ENCODE measurements at places on chromosomes 4 and X. TPM values are rescaled to one million over a fixed set of nuclear protein-coding genes. Genes with fewer than 3 reads are reported as not detected.

ADH7 gene
- total RNA-seq: not detected

SEPSECS gene
- 6.7 TPM for total RNA-seq

PAGE4 gene
- not detected for total RNA-seq

DMD gene
- total RNA-seq: 53.5 TPM

DNA sequence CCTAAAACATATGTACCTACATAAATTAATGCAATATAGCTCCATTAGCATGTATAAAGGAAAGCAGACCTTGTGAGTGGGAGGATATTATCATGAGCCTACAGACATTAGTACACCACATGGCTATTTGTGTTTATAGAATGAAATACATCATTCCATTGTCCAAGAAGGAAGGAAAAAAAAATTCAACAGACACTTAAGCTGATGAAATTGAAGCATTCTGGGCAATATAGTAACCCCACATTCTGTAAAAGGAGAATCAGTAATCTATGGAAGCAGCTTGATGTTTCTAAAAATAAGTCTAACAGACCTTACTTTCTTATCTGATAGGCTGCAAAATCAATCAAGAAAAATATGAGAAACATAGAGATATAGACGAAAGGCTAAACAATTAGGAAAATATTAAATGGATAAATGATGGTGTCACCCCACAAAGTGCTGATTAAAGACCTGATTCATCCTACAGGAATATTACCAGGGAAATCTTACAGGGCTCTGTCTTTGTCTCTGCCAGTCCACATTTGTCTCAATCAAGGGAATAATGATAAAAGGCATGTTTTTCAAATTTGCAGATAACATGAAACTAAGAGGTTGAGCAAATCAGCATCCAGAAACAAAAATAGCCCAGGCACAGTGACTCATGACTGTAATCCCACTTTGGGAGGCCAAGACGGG is 76.8 kb downstream of the COMMD8 start:
- H3K4me3 ChIP-seq: no peak overlapping the region
- no peaks in the 10 kb centered on the region for H3K4me1 ChIP-seq

- no peaks in the 10 kb centered on the region for H3K4me1 ChIP-seq
- DNase-seq: no peak
- no peak overlapping the region for H3K27ac ChIP-seq
- no peaks in the 10 kb centered on the region for H3K27me3 ChIP-seq
- H3K36me3 ChIP-seq: no peaks in the 10 kb centered on the region
- no peak overlapping the region for H3K4me3 ChIP-seq
Observed at GRCh38 chr4:101464596-101464995, 117.3 kb upstream of the PPP3CA start.

DNA sequence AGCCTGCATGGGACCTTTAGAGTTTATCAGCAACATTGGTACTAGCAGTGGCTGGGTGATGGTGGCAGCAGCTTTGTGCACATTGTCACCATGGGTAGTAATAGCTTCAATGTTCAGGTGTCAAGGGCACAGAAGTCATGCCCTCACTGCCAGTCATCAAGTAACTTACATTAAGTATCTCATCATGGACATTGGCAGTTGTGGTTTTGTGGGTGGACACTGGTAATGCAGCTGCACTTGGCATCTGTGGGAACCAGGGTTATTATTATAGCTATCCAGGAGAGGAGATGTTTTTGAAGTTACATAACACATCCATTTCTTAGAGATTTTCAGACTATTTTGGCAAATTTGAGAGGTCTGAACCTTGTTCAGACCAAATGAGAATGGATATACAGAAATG is 243.2 kb upstream of the NOCT start:
- no peak overlapping the region for H3K4me3 ChIP-seq
- no peaks in the 10 kb centered on the region for H3K4me1 ChIP-seq
- H3K27me3 ChIP-seq: no peaks in the 10 kb centered on the region
- no peak for DNase-seq
- no peaks in the 10 kb centered on the region for H3K36me3 ChIP-seq

DNA sequence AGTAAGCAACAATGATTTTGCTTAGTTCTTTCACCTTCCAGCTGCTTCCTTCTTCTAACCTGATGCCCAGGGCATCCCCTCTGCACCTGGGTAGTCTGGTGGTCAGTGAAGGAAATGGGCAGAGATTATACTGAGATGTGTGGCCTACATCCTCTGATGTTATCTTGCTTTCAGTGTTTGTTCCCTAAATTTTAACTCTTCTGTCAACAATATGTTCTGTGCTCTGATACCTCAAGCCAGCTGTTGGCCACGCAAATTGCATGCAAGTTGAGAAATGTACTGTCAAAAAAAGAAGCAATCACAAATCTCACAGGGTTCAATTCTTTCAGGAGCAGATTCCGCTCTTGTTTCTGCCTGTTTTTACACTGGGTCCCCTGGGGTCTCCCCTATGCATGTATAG is 73.8 kb downstream of the FBXW7 start:
- no peaks in the 10 kb centered on the region for H3K27me3 ChIP-seq
- no peak for DNase-seq
- H3K4me3 ChIP-seq: no peak overlapping the region
- H3K4me1 ChIP-seq: no peaks in the 10 kb centered on the region
- no peaks in the 10 kb centered on the region for H3K36me3 ChIP-seq

DNA sequence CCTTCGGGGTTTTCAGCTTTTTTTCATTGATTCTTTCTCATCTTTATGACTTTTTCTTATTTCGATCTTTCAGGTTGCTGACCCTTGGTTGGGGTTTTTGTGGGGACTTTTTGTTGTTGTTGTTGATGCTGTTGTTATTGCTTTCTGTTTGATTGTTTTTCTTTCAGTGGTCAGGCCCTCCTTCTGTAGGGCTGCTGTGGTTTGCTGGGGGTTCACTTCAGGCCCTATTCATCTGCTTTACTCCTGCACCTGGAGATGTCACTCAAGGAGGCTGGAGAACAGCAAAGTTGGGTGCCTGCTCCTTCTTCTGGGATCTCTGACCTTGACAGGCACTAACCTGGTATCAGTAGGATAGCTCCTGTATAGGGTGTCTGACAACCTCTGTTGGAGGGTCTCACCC is 39.9 kb upstream of the PCDH18 start:
- H3K27ac ChIP-seq: no peak overlapping the region
- no peaks in the 10 kb centered on the region for H3K4me1 ChIP-seq
- no peaks in the 10 kb centered on the region for H3K36me3 ChIP-seq
- no peak overlapping the region for H3K4me3 ChIP-seq
- no peaks in the 10 kb centered on the region for H3K27me3 ChIP-seq

- no peaks in the 10 kb centered on the region for H3K36me3 ChIP-seq
- peaks cover 5% of the 10 kb centered on the region for H3K4me1 ChIP-seq
- no peaks in the 10 kb centered on the region for H3K27me3 ChIP-seq
Observed at GRCh38 chr4:78659264-78659663, 107.7 kb downstream of the ANXA3 start.

- DNase-seq: no peak
- H3K27me3 ChIP-seq: no peaks in the 10 kb centered on the region
- H3K4me3 ChIP-seq: no peak overlapping the region
- peaks cover 9% of the 10 kb centered on the region for H3K4me1 ChIP-seq
Observed at GRCh38 chr4:99863804-99864203, 30.4 kb downstream of the LAMTOR3 start.

GRCh38 chr4:185682236-185682635 is 129.8 kb downstream of the SORBS2 start:
- no peaks in the 10 kb centered on the region for H3K4me1 ChIP-seq
- H3K27me3 ChIP-seq: no peaks in the 10 kb centered on the region
- H3K27ac ChIP-seq: no peak overlapping the region
- DNase-seq: no peak
- H3K4me3 ChIP-seq: no peak overlapping the region

- H3K36me3 ChIP-seq: no peaks in the 10 kb centered on the region
- no peak overlapping the region for H3K4me3 ChIP-seq
- no peak for DNase-seq
- no peaks in the 10 kb centered on the region for H3K4me1 ChIP-seq
Observed at GRCh38 chr4:134762053-134762452, 560.5 kb upstream of the PABPC4L start.

- H3K27me3 ChIP-seq: no peaks in the 10 kb centered on the region
- no peak for DNase-seq
- no peaks in the 10 kb centered on the region for H3K36me3 ChIP-seq
- H3K4me3 ChIP-seq: no peak overlapping the region
- peaks cover 12% of the 10 kb centered on the region for H3K4me1 ChIP-seq
Observed at GRCh38 chr4:164959896-164960295, 17.6 kb downstream of the TRIM61 start.

- no peaks in the 10 kb centered on the region for H3K36me3 ChIP-seq
- H3K27me3 ChIP-seq: no peaks in the 10 kb centered on the region
- no peak overlapping the region for H3K4me3 ChIP-seq
Observed at GRCh38 chrX:63349307-63349706, 1.8 kb downstream of the SPIN4 start.

DNA sequence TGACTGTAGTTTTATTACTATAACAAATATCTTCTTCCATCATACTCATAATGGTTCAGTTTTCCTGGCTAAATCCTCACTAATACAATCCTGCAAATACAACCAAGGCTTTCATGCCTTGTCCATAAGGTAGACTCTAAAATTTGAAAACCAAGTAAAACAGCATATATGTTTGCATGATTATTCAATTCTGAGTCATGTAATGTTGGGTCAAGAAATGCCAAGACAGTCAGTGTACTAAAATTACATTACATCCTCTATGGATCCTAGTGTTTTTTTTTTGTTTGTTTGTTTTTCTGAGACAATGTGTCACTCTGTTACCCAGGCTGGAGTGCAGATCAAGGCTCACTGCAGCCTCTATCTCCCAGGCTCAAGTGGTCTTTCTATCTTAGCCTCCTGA is 38.6 kb upstream of the TEX13D start:
- H3K4me3 ChIP-seq: no peak overlapping the region
- no peak for DNase-seq
- no peaks in the 10 kb centered on the region for H3K36me3 ChIP-seq
- H3K27me3 ChIP-seq: no peaks in the 10 kb centered on the region
- no peak overlapping the region for H3K27ac ChIP-seq

DNA sequence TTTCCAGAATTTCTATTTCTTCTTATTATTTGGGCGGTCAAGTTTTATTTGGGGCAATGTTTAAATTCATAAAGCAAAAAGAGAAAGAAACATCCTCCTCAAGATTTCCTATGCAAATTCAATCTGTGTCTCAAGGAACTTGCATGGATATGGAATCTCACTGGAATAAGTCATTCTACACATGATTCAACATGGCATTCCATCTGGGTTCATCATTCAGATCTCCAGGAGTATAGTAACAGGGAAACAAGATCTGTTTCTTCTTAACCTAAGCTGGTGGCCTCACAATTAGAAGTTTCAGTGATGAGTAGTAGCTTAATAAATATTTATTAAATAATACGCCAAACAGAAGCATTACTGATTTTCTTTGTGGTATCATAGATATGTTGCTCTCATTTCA is 19.8 kb downstream of the KLHL34 start:
- no peaks in the 10 kb centered on the region for H3K36me3 ChIP-seq
- no peaks in the 10 kb centered on the region for H3K4me1 ChIP-seq
- H3K27ac ChIP-seq: no peak overlapping the region
- no peak for DNase-seq
- no peaks in the 10 kb centered on the region for H3K27me3 ChIP-seq

- DNase-seq: no peak
- no peaks in the 10 kb centered on the region for H3K27me3 ChIP-seq
- H3K36me3 ChIP-seq: no peaks in the 10 kb centered on the region
- H3K4me1 ChIP-seq: no peaks in the 10 kb centered on the region
Observed at GRCh38 chr4:82770607-82771006, 28.0 kb downstream of the SCD5 start.

DNA sequence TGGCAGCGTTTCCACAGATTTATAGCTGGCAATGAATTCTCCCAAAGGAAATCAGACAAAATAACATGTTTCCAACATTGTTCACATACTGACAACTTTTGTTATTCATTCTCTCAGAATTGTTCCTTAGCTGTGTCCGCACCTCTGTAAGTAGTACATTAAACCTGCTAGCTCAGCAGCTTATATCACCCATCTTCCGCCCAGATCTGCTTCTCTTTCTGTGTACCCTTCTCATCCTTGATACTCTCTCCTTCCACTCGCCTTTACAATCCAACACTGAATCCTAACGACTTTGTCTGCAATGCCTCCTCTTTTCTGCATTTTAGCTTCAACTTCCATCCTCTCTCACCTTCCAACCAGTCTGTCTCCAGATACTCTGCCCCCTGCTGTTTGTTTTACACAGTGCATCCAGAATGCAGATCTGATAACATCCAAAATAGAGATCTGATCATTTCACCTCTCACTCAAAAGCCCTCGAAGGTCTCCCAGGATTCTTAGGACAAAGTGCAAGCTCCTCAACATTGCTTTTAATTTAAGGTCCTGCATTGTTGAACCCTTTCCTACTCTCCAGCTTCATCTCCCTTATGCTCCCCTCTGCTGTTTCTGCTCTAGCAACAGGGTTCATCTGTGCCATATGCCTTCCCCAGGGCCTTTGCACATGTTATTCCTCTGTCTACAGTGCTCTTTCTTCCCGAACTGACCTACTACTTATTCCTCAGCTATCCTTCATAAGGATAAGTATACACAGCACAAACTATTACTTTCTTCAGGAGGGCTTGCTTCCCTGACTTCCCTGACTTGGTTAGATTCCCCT is 67.3 kb upstream of the VBP1 start:
- no peaks in the 10 kb centered on the region for H3K4me1 ChIP-seq
- no peaks in the 10 kb centered on the region for H3K27me3 ChIP-seq
- H3K27ac ChIP-seq: no peak overlapping the region
- H3K36me3 ChIP-seq: no peaks in the 10 kb centered on the region

GRCh38 chrX:16664626-16665025 is 14.7 kb downstream of the S100G start:
- H3K4me3 ChIP-seq: no peak overlapping the region
- H3K27ac ChIP-seq: no peak overlapping the region
- no peaks in the 10 kb centered on the region for H3K27me3 ChIP-seq
- no peaks in the 10 kb centered on the region for H3K4me1 ChIP-seq

DNA sequence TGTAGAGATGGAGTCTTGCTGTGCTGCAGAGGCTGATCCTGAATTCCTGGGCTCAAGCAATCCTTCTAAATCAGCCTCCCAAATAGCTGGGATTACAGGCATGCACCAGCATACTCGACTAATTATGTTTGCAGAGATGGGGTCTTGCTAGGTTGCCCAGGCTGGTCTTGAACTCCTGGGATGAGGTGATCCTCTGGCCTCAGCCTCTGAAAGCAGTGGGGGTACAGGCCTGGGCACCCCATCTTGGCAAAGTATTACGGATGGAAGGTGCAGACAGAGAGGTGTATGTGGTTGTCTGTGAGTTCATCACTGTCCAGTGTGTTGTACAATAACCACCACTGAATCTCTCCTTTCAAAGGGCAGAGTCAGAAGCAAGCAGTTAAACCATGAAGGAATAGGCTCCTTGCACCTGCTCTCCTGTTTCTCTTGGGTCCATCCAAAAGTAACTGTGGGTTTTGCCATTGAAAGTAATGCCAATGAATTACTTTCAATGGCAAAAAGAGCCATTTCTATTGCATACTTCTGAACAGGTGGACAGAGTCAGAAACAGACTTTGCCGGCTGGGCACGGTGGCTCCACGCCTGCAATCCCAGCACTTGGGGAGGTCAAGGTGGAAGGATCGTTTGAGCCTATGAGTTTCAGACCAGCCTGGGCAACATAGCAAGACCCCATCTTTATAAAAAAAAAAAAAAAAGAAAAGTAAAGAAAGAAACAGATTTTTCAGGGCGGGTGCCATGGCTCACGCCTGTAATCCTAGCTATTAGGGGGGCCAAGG is 7.0 kb upstream of the AKAP17A start:
- no peaks in the 10 kb centered on the region for H3K27me3 ChIP-seq
- no peaks in the 10 kb centered on the region for H3K4me1 ChIP-seq
- DNase-seq: no peak
- H3K27ac ChIP-seq: no peak overlapping the region
- H3K4me3 ChIP-seq: no peak overlapping the region

GRCh38 chr4:44661940-44662622 is 10.7 kb upstream of the YIPF7 start:
- DNase-seq: no peak
- no peaks in the 10 kb centered on the region for H3K27me3 ChIP-seq
- no peak overlapping the region for H3K27ac ChIP-seq
- no peaks in the 10 kb centered on the region for H3K4me1 ChIP-seq

All from gastrocnemius medialis (tissue), 4 donors.